Head of caudate nucleus (tissue), 42 donors: ENCODE measurements at places on chromosomes 12 and 14.
A peak's percentile ranks its signal among the peaks of the same experiment; 100 is the strongest.

- DNase-seq = no peak
Measured at GRCh38 chr12:23084236-23084995, 459.4 kb downstream of the ETNK1 start.

DNA sequence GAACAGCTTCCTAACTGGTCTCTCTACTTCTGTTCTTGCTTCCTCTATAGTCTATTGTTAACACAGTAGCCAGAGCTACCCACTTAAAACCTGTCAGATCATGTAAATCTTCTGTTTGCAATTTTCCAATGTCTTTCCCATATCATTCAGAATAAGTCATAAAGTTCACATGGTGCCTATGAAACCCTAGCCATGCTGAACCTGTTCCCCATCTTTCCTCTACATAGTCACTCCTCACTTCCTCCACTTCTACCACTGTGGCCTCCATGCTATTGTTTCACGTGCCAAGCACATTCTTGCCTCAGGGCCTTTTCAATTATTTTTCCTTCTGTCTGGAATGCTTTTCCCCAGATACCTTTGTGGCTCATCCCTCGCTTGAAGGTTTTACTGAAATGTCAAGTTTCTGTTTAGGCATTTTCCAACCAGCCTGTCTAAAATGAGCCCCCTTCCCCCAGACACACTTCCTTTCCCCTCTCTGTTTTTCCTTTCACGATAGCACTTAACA is 132.1 kb downstream of the DYRK2 start:
- no peak for DNase-seq

DNA sequence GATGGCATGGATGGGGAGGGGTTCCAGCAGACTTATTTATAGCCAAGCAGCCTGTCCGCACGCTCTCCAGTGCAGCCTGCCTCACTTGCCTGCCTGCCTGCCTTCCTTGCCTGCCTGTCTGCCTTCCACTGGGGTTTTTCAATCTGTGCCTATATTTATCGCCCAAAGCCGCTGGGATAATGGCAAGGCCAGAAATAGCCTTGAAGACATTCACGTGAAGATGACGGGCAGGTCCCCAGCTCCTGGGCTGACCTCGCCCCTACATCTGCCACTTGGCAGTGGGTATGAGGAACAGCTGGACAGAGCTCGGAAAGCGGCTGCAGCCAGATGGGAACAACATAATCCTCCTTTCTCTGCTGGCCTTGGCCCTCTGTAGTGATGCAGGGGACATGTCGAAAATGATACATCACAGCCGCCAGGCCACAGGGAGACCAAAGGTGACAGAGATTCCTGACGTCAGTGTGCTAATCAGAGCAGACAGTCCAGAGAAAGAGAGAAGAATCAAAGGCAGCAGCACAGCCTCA is 53.3 kb downstream of the PITPNM2 start:
- no peak for DNase-seq

DNA sequence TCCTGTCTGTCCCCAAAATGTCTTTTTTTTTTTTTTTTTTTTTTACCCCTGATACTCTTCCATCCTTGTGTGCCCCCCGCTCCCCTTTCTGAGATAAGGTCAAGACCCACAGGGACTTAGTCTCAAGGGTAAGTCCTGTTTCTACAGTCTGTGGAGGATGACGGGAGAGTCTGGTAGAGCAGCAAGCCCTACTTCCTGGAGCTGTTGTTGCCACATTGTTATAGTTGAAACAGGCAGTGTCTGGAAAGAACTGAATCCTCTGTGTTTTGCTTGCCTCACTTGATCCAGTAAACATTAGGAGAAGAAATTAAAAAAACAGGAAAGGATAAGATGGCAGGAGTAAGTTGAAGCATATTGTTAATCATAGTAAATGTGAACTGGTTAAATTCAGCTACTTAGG is 45.5 kb downstream of the ZNF664 start:
- DNase-seq = no peak

GRCh38 chr14:77290705-77291104 is 19.7 kb upstream of the NGB start:
- DNase-seq = no peak

DNA sequence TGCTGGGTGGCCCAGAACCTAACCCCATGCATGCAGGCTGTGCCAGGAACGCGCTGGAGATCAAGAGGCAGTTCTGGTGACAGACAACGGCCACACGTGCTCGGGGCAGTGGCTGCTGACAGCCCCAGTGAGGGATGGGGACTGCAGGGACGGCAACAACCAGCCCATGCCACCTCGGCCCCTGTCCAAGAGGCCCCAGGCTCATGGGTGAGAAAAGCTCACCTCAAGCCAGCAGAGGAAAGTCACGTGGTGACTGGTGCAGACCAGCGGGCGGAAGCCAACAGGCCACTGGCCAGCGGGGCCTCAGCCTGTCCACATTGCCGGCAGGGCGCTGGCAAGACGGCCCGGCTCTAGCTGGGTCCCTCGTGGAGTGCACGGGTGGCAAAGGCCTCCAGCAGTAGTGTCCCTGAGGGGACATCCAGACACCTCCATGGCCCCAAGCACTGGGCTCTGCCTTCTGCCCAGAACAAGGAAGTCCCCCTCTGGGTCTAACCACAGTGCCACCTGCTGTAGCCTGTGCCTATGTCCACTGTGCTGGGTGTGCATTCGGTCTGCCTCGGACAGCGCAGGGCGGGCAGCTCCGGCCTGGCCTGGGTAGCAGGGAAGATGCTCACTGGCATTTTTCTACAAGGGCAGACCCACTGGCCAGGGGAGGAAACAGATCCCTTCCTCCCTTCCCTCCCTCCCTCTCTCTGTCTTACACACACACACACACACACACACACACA is 134.1 kb downstream of the NCOR2 start:
- peak; percentile 55 for DNase-seq

DNA sequence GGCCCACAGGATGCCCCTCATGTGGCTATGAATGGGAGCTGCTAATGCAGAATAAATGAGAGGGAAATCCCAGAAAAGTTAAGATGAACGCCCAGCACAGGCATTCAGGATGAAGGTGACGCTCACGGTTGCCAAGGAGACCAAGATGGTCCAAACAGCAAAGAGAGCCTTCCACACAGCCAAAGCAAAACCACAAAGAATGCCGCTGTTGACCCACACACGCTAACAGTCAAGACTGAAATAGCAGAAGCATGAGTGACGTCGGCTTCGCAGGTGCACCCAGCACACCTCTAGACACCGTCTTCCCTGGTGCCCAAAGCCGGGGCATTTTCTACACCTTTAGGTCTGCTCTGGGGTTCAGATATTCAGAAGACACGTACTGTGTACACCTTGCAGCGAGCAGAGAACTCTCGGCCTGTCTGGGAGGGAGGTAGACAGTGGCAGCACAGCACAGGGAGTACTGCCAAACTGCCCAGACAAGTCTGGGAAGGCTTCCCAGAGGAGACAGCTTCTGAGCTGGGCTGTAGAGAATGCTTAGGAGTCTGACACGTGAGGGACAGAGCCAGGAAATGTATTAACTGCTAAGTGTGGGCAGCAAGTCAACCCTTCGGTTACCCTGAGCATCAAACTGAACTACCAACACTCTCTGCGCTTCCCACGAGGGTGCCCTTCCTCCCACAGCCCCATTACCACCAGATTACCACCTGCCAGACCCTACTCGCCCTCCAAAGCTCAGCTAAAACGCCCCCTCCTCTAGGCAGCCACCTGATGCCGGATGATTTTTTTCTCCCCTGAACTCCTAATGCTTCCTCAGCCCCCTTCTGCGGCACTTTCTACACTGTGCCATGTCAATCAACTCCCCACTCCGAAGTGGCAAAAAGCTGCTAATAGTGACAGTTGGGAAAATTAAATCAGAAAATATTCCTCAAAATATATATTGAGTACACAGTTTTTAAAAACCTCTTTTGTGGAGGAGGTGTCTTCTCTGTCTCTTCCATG is 50.1 kb downstream of the CCDC88C start:
- peak; percentile 61 for DNase-seq

DNA sequence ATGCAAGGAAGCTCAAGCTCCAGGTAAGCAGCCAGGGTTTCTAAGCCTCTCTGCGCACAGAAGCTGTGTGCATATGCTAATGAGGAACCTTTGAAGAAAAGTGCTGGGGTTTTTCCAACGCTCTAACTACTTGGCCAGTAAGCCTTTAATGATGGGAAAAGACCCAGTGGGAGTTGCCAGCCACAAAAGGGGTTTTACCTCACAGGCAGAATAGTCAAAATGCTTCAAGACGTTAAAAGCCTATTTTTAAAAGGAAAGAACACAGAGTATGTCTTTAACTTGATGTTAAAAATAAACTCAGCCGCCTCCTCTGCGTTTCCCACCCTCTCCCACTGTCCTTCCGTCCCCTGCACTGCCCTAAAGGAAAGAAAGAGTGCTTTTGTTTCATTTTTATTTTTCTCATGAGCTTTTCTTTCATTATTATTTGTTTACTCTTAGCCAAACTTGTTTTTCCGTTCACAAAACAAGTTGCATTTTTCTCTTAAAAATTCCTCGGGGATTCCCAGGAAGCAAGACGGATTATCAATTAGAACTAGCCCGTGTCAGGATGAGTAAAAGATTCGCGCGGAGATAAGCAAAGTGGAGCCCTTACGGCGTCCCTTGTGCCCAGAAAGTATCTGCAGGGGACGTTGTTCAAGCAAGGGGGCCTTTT is 209.8 kb upstream of the NUDT4 start:
- no peak for DNase-seq

DNA sequence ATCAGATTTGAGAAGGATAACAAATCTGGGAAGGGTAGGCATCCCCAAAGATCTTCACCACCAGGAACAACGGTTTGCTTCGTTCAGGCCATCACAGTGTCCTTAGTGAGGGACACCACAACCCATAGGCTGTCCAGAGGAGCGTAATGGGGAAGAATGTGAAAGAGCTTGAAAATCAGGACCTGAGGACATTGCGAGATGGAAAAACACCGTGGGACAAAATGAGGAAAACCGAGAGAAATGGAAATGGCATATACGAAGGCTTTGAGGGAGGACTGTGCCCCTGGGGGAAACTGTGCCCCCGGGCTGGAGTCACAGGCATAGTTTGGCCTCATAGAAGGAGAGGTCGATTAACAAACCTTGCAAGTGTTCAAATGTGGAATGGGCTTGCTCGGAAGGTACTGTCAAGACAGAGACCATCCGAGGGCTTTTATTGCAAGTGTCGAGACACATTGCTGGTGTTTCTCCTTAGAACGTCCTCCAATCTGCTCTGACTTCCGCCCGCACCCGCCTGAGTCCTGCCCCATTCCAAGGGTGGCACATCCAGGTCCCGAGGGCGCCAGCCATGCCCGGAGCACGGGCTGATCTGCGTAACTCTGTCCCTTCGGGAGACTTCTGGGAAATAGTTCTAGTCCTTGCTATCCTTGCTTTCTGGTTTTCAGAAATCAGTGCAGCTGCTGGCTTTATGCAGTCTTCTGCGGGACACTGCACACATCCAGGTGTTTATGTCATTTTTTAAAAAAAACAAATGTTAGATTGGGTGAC is 885 bp upstream of the PALS1 start:
- peak; percentile 55 for DNase-seq

DNA sequence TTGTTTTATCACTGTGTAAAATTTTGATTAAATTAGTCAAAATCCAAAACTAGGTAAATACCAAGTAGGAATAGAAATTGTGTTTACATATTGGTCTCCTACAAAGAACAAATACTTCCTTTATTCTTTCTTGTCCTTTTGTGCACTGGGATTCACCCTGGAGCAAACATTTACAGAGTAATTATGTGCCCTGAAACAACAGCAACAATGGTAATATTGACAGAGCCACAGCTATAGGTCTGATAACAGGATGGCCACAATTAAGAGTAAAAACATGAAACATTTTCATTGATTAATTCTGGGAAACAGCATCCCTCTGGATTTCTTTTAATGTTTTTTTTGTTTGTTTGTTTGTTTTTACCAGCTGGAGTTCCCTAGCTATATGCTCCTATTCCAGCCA is 61.2 kb downstream of the SLC38A6 start:
- DNase-seq = no peak

- no peak for DNase-seq
Measured at GRCh38 chr14:92928961-92929688, 6.2 kb downstream of the CHGA start.

- DNase-seq = no peak
Measured at GRCh38 chr12:133057446-133057845, 20.1 kb downstream of the ZNF84 start.

- DNase-seq = no peak
Measured at GRCh38 chr14:100386121-100386520, 63.0 kb downstream of the SLC25A47 start.

DNA sequence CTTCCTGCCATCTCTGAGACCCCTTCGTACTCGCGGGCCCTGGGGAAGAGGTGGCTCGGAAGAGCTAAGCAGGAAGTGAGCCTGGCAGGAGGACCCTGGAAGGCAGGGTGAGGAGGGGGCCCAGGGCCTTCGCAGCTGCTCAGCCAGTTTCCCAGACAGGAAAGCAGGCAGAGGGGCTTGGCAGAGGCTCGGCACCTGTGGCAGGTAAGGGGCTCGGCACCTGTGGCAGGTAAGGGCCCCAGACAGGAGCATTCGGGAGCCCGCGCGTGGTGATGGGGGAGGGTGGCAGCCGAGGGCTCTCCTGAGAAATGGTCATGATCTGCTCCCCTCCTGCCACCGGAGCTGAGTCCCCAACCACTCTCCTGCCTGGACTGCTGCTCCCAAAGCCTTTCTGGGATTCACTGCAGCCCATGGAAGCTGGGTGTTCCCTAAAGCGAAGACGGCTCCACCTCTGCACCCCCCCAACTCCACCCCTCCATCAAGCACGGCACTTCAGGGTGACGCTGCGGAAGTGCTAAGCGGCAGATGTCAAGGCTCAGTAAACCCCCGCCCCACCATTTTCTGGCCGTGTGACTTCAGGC is 63.2 kb downstream of the PRIMA1 start:
- DNase-seq = no peak

- no peak for DNase-seq
Measured at GRCh38 chr12:79187032-79187431, 322.5 kb downstream of the SYT1 start.

GRCh38 chr12:14906114-14906513 is 20.5 kb upstream of the MGP start:
- no peak for DNase-seq

DNA sequence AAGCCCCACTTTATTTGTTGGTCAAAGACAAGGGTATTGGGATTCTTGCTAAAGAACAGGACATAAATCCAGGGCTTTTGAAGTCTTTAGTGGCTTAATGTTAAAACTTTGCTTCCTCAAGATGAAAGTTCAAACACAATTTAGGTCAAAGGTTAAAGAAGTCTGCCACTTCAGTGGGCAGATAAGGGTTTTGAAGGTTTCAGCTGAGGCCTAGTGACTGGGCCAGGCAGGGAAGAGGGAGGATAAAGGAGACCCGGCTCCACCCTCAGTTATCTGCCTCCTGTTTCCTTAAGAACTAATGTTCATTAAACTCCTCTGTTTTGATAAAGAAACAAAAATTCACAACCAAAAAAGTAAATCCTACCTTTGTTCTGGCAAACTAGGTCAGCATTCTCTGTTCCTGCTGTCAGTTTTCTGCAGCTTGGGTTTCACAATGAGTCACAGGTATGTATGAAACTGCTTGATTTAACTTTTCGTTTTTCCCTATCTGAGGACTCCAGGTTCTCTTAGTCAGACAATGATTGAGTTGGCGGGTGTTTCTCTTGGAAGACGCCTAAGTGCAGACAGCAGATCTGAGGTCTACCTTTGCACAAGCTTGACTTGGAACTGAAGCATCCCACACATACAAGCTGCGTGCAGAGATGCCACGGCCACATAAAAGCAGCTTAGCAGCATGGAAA is 208.3 kb downstream of the EXOC5 start:
- DNase-seq = peak; percentile 17

- no peak for DNase-seq
Measured at GRCh38 chr12:10140001-10140400, 10.0 kb upstream of the CLEC7A start.

- DNase-seq = no peak
Measured at GRCh38 chr14:71665157-71665556, 267.1 kb upstream of the RGS6 start.
